Upper lobe of left lung (tissue), 6 donors: ENCODE measurements at places on chromosomes 1 and 21. TPM values are rescaled to one million over a fixed set of nuclear protein-coding genes. Genes with fewer than 3 reads are reported as not detected.

- H3K27me3 ChIP-seq = no peaks in the 10 kb centered on the region
- H3K27ac ChIP-seq = no peak overlapping the region
- peaks cover 7% of the 10 kb centered on the region for H3K4me1 ChIP-seq
- no peaks in the 10 kb centered on the region for H3K36me3 ChIP-seq
These were observed 1.6 kb downstream of the TADA1 start for GRCh38 chr1:166874464-166874863.

GRCh38 chr1:179369751-179370341 lies 4.1 kb downstream of the AXDND1 start:
- no peak for DNase-seq
- H3K4me3 ChIP-seq = no peak overlapping the region
- peaks cover 6% of the 10 kb centered on the region for H3K4me1 ChIP-seq
- no peaks in the 10 kb centered on the region for H3K36me3 ChIP-seq
- H3K27me3 ChIP-seq = no peaks in the 10 kb centered on the region

DNA sequence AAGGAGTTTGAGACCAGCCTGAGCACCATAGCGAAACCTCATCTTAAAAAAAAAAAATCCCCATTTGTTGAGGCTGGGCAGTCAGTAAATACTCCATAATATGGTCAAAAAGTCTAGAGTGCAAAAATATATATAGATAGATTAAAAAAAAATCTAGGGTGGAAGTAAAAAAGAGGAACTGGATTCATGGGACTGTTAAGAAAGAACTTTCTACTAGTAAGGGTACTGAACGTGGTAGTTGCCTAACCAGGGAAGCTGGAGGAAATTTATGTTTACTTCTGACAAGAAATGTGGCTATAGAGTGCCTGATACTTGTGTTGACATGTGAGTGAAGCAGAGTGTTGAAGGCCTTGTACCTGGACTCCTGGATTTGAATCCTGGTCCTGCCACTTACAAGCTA lies 265.9 kb upstream of the FAM78B start:
- no peaks in the 10 kb centered on the region for H3K36me3 ChIP-seq
- no peak for DNase-seq
- H3K27ac ChIP-seq = no peak overlapping the region
- no peaks in the 10 kb centered on the region for H3K27me3 ChIP-seq

- no peak for DNase-seq
- H3K36me3 ChIP-seq = no peaks in the 10 kb centered on the region
- no peaks in the 10 kb centered on the region for H3K27me3 ChIP-seq
- H3K27ac ChIP-seq = no peak overlapping the region
- no peak overlapping the region for H3K4me3 ChIP-seq
- peaks cover 23% of the 10 kb centered on the region for H3K4me1 ChIP-seq
These were observed 8.0 kb upstream of the AKR1A1 start for GRCh38 chr1:45542591-45542990.

- no peaks in the 10 kb centered on the region for H3K27me3 ChIP-seq
- peaks cover 12% of the 10 kb centered on the region for H3K4me1 ChIP-seq
- H3K4me3 ChIP-seq = no peak overlapping the region
These were observed 20.5 kb upstream of the XPR1 start for GRCh38 chr1:180611016-180611930.

DNA sequence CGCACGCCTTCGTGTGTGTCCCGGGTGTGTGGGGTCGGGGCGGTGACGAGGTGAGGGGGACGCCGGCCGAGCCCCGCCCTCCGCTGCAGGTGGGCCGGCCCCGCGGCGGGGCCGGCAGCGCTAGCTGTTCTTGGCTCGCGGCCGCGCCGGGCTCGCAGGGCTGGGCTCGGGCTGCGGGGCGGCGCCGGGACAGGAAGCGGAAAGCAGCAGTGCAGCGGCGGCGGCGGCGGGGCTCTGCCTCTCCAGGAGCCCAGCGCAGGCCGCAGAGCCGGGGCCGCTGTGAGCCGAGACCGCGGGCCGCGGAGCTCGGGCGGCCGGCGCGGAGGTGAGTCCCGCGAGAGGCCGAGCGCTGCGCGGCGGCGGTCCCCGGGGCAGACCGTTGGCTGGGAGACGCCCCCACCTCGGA lies at the start of gene VANGL1:
Gene VANGL1, plus strand, starts transcription at position 209 of the 406 bp plus-strand sequence. CDS start 9,444 bp downstream, outside the sequence.
- peak; percentile 47 for DNase-seq

- peaks cover 4% of the 10 kb centered on the region for H3K4me1 ChIP-seq
- H3K4me3 ChIP-seq = no peak overlapping the region
- no peaks in the 10 kb centered on the region for H3K27me3 ChIP-seq
- H3K36me3 ChIP-seq = no peaks in the 10 kb centered on the region
- peak; percentile 51 for DNase-seq
These were observed 79.5 kb downstream of the BEND5 start for GRCh38 chr1:48697066-48697707.

GRCh38 chr1:94111879-94112278 lies 9.1 kb downstream of the ABCA4 start:
- H3K4me1 ChIP-seq = no peaks in the 10 kb centered on the region
- H3K4me3 ChIP-seq = no peak overlapping the region
- DNase-seq = no peak
- H3K27me3 ChIP-seq = no peaks in the 10 kb centered on the region
- H3K27ac ChIP-seq = no peak overlapping the region

DNA sequence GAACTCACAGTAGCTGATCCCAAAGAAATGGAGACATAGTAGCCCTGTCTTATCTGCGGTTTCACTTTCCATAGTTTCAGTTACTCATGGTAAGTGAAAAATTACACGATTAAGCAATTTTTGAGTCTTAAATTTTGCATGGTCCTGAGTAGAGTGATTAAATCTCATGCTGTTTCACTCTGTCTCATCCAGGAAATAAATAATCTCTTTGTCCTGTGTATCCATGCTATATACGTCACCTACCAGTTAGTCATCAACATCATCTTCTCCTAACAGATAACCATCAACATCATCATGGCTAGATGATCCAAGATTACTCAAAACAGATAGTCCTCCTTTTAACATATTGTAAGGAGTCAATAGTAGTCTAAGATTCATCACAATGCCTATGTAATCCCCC lies 1589.3 kb downstream of the BRINP3 start:
- no peaks in the 10 kb centered on the region for H3K4me1 ChIP-seq
- no peaks in the 10 kb centered on the region for H3K36me3 ChIP-seq
- no peak overlapping the region for H3K27ac ChIP-seq
- H3K4me3 ChIP-seq = no peak overlapping the region

GRCh38 chr1:170562646-170563338 lies 30.8 kb downstream of the GORAB start:
- H3K36me3 ChIP-seq = no peaks in the 10 kb centered on the region
- no peak for DNase-seq
- peaks cover 7% of the 10 kb centered on the region for H3K4me1 ChIP-seq
- peak overlapping the region; percentile 49 for H3K27ac ChIP-seq

- H3K4me1 ChIP-seq = no peaks in the 10 kb centered on the region
- H3K36me3 ChIP-seq = no peaks in the 10 kb centered on the region
- no peaks in the 10 kb centered on the region for H3K27me3 ChIP-seq
- no peak overlapping the region for H3K4me3 ChIP-seq
These were observed 6.8 kb downstream of the SPRR5 start for GRCh38 chr1:152953761-152954160.

DNA sequence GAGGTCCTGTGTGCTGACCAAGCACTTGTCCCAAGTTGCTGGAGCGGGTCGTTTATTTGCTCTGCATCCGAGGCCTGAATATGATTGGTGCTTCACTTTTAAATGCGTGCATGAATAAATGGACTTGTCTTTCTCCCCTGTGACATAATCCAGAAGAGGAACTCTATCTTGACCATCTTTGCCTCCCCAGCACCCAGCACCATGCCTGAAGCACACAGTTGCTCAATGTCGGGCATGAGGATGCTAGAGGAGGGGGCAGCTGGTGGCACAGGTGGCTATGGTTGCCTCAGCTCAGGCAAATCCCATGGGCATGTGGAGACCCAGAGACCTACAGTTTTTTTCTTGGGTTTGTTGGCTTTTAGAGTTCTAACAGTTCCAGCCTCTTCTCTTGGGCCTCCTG lies 142.6 kb downstream of the KAZN start:
- H3K27ac ChIP-seq = no peak overlapping the region
- H3K36me3 ChIP-seq = no peaks in the 10 kb centered on the region
- no peak overlapping the region for H3K4me3 ChIP-seq

DNA sequence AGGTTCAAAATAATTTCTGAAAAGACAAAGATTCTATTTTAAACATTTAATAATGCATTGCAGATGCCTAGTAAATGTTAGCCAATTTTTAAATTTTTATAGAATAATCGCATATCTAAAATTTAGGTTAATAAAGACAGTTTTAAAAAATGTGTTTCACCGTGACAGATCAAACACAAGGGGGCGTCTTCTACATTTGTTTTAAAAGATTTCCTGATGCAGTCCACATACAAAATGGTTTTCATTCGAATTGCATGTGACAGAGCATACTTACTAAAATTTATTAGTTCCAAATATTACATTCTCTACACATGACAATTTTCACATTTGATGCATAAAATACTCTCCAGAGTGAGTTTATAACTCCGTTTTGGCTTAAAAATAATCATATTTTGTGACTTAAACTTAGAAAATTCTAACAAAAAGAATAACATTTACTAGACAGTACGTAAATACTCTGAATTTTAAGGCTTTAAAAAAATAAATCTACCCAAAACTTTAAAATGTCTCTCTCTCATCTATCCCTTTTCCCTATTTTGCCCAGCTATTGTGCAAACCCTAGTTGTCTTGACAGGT lies 75.5 kb downstream of the ADAMTS1 start:
- H3K4me3 ChIP-seq = no peak overlapping the region
- H3K36me3 ChIP-seq = no peaks in the 10 kb centered on the region
- no peak overlapping the region for H3K27ac ChIP-seq
- H3K27me3 ChIP-seq = no peaks in the 10 kb centered on the region

DNA sequence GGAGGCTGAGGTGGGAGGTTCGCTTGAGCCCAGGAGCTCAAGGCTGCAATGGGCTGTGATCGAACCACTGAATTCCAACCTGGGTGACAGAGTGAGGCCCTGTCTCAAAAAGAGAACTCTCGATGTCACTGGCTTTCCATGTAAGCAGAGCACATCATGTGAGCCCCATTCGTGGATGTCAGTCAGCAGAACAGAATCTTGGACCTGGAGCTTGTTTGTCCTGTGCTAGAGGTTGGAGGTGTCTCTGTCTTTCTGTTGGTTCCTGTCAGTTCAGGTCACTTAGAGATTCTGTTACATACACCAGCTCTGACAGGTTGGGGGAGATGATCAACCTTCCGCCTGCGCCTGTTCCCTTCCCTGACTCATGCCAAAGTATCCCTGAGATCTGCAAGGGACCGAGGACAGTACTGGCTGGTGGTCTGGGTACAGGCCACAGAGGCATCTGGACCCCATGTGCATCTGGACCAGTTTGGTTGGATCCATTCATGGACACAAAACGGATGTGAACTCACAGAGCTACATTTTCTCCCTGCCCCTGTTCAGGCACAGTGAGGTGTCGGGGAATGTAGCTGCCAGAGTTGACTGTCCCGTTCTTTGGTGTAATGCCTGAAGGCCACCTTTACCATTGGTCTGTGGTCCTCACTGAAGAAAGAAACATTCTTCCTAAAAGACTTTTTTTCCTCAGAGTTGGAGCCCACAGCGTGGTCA lies 10.0 kb downstream of the ARF1 start:
- peaks cover 2% of the 10 kb centered on the region for H3K36me3 ChIP-seq
- H3K27ac ChIP-seq = no peak overlapping the region

- no peak overlapping the region for H3K27ac ChIP-seq
- H3K27me3 ChIP-seq = no peaks in the 10 kb centered on the region
- H3K4me1 ChIP-seq = no peaks in the 10 kb centered on the region
- no peak for DNase-seq
These were observed 202.7 kb upstream of the FOXD3 start for GRCh38 chr1:63119575-63120155.

GRCh38 chr1:10724948-10725847 lies 71.2 kb downstream of the CASZ1 start:
- peak; percentile 78 for DNase-seq
- no peak overlapping the region for H3K4me3 ChIP-seq
- peak overlapping the region; percentile 85 for H3K27ac ChIP-seq

DNA sequence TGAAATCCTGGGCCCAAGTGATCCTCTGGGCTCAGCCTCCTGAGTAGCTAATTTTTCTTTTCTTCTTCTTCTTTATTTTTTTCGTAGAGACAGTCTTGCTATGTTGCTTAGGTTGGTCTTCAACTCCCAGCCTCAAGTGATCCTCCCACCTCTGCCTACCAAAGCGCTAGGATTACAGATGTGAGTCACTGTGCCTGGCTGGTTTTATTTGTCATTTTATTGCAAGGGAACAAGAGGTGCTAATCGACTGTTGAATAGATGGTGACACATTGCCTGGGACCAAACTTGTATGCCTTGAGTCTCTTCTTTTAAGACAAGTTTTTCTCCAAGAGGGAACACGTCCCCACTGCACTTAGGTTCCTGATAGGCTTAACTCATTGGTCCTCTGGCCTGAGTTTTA lies 20.0 kb upstream of the KLHDC8A start:
- no peak for DNase-seq
- H3K27ac ChIP-seq = no peak overlapping the region
- peaks cover 24% of the 10 kb centered on the region for H3K4me1 ChIP-seq
- H3K27me3 ChIP-seq = no peaks in the 10 kb centered on the region
- no peaks in the 10 kb centered on the region for H3K36me3 ChIP-seq

DNA sequence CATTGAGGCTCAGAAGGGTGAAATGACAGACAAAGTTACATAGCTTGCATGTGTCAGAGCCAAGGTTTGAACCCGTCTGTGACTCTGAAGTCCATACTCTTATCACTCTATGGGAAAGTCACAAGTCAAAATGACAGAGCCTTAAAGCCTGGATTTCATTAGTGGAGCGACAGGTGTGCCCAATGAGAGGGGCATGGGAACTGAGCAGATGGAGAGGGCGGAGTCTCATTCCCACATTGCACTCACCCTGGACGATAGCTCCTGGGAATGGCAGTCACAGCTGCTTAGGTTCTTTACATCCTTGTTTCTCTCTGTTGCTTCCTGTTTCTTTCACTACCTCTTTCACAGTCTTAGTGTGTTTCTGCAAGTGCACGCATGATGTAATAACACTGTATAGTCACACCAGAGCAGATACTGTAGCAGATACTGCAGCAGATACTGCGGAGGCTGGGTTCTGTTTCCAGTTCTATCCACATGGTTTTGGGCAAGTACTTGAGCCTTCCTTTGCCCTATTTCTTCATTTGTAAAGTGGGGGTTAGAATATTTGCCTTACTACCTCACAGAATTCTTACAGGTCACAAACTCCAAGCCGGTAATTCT lies 127.2 kb downstream of the ZSCAN20 start:
- DNase-seq = no peak
- no peak overlapping the region for H3K4me3 ChIP-seq
- no peaks in the 10 kb centered on the region for H3K4me1 ChIP-seq
- no peaks in the 10 kb centered on the region for H3K27me3 ChIP-seq

GRCh38 chr1:61907102-61907501 lies 164.8 kb downstream of the PATJ start:
- H3K27ac ChIP-seq = no peak overlapping the region
- no peak for DNase-seq
- H3K27me3 ChIP-seq = no peaks in the 10 kb centered on the region
- no peaks in the 10 kb centered on the region for H3K4me1 ChIP-seq

- no peak overlapping the region for H3K4me3 ChIP-seq
- H3K27me3 ChIP-seq = no peaks in the 10 kb centered on the region
- H3K4me1 ChIP-seq = peaks cover 36% of the 10 kb centered on the region
- H3K36me3 ChIP-seq = peaks cover 83% of the 10 kb centered on the region
- no peak for DNase-seq
- H3K27ac ChIP-seq = no peak overlapping the region
These were observed 5.5 kb downstream of the ETV3 start for GRCh38 chr1:157132616-157133167.

Gene FMO5
- total RNA-seq = 84.1 TPM

Gene FCRL1
- 3.2 TPM for total RNA-seq

Gene DMRTA2
- total RNA-seq = not detected

Gene NHLH1
- total RNA-seq = not detected

Gene AJAP1
- total RNA-seq = 2.6 TPM

Gene S100A5
- total RNA-seq = not detected

Gene INAVA
- total RNA-seq = 8.9 TPM

Gene KRTAP21-2
- not detected for total RNA-seq

Gene CFH
- 44.8 TPM for total RNA-seq

Gene FCN3
- total RNA-seq = 950 TPM

Gene DVL1
- 72.5 TPM for total RNA-seq

Gene BRINP2
- total RNA-seq = not detected

Gene CAMSAP2
- 19.9 TPM for total RNA-seq

Gene HSF2BP
- total RNA-seq = not detected

Gene TMEM82
- total RNA-seq = not detected

Gene DNASE2B
- 13.1 TPM for total RNA-seq
